ENCODE measurements at places on chromosomes 2 and 18.

- no peak for DNase-seq
These were observed 62.5 kb downstream of the RHOB start for GRCh38 chr2:20509301-20509769.

GRCh38 chr18:45777393-45777792 lies 48.1 kb upstream of the SIGLEC15 start:
- no peak for DNase-seq

GRCh38 chr2:211751848-211752247 lies 786.8 kb downstream of the ERBB4 start:
- no peak for DNase-seq

- DNase-seq: no peak
These were observed 5.4 kb upstream of the KCNG2 start for GRCh38 chr18:79792096-79792987.

- DNase-seq: no peak
These were observed 46.3 kb upstream of the VIT start for GRCh38 chr2:36650031-36650829.

DNA sequence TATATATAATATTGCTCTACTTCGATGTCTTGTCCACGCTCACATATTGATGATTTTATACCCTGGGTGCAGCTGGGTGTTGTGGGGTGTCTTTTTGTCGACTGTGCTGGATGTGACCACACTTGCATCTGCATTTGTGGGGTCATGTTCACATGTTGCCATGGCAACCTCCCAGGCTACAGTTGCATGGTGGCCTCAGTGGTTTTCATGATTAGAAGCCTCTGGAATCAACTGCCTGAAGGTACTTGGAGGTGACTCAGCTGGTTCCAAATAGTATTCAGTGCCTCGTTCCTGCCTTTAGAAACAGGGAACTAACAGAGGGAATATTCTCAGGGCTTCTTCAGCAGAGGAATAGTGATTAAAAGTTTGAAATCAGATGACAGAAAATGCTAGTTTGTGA lies 166.3 kb upstream of the NYAP2 start:
- DNase-seq: no peak

- DNase-seq: no peak
These were observed 88.7 kb upstream of the ATL2 start for GRCh38 chr2:38465789-38466127.

- DNase-seq: no peak
These were observed 45.0 kb downstream of the CYRIA start for GRCh38 chr2:16620590-16620989.

DNA sequence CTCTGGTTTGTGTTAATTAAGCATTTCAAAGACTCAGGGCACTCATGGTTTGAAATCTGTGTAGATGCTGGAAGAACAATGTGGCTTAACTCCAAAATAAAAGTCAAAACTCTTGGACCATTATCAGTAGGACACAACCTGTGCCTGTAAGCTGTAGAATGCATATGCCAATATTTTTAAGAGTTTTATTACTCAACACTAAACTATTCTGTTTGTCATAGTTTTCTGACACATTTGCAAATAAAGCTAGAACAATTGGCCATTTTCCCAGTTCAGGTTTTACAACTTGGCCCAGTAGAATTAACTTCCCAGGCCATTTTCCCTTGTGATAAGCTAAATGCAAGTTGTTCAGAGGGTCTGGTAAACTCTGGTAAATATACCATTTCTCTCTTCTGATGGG lies 713.1 kb downstream of the CBLN2 start:
- no peak for DNase-seq

DNA sequence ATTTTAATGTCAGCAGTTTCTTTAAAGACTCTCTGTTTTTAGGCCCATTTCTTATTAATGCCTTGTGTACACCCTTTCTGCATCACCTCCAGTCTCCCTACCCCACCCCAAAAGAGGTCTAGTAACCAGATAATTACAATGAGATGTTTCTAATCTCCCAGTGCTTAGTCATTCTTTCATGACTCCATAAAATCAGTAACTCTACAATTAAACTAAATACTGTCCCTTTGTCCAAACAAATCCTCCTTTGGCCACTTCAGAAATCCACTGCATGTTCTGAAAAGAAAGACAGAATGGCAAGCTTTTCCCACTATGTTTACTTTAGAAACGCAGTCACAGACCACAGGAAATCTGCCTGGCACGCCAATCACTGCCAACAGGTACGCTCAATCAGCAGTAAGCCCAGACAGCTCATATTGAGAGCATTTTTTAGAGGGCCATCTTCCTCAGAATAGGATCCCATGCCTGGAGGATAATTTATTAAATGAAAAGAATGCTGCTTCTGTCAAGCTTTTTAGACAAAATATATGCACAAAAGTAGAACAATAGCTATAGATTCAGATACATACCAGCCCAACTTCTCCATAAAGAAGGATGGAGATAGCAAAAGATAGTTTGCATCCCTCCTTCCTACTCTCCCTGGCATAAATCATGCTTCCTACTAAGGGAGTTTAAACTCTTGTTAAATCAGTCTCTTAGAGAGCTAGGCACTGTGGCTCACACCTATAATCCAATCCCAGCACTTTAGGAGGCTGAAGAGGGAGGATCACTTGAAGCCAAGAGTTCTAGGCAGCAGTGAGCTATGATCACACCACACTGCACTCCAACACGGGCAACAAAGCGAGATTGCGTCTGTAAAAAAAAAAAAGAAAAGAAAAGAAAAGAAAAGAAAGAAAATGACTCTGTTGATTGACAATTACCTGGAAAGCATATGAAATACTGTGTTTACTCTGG lies 14.6 kb downstream of the CLASP1 start:
- no peak for DNase-seq

- DNase-seq: no peak
These were observed 58.7 kb upstream of the RFX8 start for GRCh38 chr2:101533561-101534148.

- DNase-seq: no peak
These were observed 47.4 kb downstream of the SPATS2L start for GRCh38 chr2:200353874-200354273.

GRCh38 chr2:174771136-174771535 lies 6.9 kb upstream of the CHRNA1 start:
- no peak for DNase-seq

GRCh38 chr2:70698847-70699246 lies 69.2 kb downstream of the ADD2 start:
- no peak for DNase-seq

GRCh38 chr2:149320362-149320761 lies 10.0 kb upstream of the LYPD6 start:
- DNase-seq: no peak

GRCh38 chr18:58694720-58695468 lies 23.6 kb downstream of the MALT1 start:
- DNase-seq: no peak

- no peak for DNase-seq
These were observed 178.8 kb upstream of the ST6GAL2 start for GRCh38 chr2:107064750-107065149.

- no peak for DNase-seq
These were observed 68.8 kb downstream of the CAVIN2 start for GRCh38 chr2:191778041-191778440.

GRCh38 chr18:65298422-65298821 lies 452.4 kb upstream of the CDH7 start:
- no peak for DNase-seq

- no peak for DNase-seq
These were observed 10.6 kb downstream of the DNAJB2 start for GRCh38 chr2:219289537-219290361.

GRCh38 chr2:150282771-150283371 lies 204.6 kb downstream of the RND3 start:
- no peak for DNase-seq

DNA sequence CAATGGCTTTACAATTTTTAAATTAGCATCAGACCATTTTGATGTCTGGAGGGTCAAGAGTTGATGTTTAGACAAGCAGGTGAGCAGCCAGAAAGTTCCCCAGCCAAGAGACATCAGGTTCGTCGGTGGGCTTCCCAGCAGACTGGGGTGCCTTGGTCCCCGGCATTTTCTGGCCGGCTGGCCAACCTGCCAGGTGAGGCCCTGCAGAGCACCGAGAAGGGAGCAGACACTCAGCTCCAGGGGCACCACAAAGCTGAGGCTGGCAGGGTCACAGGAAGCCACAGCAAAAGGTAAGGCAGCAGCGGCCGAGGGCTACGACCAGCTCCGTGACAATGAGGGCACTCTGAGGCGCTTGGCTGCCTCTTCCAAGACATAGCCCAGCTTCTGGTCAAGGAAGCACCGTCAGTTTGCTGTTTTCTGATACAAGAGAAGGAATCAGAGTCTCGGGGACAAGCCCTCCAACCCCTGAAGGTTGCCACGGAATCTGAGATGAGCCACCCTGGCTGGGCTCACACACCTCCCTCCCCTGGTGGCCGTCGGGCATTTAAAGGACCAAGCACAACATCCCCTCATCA lies 229.0 kb downstream of the MGAT5 start:
- no peak for DNase-seq

DNA sequence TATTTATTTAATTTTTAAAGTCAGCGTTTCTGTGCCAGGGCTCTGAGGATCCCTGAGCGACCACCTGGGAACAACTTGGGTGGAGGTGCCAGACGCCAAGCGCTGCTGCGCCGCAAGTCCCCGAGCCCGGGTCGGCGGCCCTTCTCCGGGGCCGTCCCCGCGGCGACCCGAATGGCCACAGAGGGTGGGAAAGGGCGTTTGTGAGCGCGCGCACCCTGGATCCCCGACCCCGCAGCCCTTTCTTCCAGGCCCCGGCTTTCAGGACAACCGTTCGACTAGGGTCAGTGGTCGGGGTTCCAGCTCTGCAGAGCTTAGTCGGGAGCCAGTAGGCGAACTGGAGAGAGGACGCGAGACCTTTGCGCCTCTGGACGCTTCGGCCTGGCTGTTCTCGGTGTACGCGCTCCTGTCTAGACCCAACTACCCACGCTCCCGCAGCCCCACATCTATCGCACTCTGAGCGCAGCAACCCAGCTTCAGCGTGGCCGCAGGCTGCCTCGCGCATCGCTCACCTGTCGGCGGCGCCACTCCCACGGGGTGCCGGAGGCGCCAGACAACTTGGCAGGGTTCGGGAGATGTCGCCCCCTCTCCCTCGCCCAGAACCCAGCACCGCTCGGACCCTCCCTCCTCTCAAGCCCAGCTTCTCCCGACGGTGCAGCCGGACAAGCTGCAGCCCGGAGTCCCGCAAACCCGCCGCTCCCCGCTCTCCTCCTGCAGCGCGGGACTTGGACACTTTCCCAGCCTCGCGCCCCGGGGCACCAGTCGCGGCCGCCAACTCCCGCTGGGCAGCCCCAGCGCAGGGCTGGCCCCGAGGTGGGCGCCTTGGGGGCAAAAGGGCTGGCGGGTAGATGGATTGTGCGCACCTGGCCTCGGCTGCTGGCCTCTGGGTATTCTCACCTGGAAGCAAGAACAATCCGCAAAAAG lies 758 bp downstream of the LYPD1 start:
- DNase-seq: no peak

DNA sequence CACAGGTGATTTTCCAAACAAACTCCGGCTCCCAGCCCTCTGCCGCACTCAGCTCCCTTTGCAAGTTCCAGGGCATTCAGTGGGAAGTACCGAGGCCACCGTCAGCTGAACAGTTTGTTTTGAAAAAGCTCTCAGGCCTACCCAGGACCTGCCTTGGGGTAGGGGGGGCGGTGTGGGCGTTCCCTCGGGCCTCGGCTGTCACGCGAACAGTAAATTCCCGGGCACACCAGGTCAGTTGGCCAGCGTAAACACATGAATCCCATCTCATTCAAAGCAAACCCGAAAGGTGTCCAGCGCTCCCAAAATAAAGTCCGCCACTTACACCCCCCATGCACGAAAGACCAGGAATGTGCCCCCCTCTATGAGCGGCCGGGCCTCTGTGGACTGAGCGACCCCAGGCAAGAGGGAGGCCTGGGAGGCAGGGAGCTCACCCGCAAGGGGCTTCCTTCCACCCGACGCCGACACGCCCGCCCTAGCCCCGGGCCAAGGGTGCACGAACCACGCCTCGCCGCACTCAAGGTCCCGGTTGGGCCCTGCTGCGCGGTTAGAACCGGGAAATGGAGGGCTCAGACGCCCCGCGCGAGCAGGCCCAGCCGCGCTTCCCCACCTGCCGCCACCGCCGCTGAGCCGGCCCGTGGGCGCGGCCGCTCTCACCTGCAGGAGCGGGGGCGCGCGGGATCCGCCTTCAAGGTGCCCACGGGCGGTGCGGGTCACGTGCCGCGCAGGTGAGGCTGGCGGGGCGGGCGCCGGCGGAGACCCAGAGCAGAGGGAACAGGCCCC lies at the start of gene WDSUB1:
TSS of gene WDSUB1 (minus strand) at position 775 of the 780 bp plus-strand sequence. CDS start 3,634 bp downstream, outside the sequence.
- no peak for DNase-seq

GRCh38 chr2:108920-109809 lies 62.9 kb upstream of the FAM110C start:
- no peak for DNase-seq

DNA sequence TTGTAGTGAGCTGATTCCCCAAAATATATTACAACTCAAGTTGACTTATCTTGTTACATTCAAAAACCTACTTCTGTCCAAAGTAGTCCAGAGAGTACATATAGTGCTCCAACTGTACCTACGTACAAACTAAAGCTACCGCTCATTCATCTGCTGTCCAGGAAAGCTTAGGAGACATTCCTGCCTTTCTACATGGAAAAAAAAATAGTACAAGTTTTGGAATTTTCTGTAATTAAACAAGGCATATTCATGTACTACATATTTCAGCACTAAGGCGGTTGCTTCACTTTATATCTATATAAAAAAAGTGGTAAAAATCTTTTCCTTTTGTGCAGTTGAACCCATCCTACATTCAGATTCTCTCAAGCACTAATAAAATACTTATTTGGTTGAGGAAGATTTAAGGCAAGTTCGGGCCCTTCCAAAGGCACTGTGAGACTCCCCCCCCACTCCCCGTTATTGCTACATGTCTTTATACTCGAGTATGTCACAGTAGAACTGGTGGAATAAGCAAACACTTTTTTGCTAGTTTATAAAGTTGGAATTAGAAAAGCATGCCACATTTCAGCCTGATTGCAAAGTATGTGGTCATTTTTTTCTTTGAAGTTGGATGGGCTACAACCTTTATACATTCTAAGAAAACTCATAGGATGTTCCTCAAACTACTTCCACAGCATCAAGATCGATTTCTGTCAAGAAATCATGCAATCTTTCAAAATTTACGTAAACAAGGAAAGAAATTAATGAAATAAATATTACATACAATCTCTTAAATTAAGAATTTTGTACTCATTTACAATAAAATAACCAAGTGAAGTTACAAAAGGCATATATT lies 3.7 kb downstream of the ZFP36L2 start:
- DNase-seq: no peak

DNA sequence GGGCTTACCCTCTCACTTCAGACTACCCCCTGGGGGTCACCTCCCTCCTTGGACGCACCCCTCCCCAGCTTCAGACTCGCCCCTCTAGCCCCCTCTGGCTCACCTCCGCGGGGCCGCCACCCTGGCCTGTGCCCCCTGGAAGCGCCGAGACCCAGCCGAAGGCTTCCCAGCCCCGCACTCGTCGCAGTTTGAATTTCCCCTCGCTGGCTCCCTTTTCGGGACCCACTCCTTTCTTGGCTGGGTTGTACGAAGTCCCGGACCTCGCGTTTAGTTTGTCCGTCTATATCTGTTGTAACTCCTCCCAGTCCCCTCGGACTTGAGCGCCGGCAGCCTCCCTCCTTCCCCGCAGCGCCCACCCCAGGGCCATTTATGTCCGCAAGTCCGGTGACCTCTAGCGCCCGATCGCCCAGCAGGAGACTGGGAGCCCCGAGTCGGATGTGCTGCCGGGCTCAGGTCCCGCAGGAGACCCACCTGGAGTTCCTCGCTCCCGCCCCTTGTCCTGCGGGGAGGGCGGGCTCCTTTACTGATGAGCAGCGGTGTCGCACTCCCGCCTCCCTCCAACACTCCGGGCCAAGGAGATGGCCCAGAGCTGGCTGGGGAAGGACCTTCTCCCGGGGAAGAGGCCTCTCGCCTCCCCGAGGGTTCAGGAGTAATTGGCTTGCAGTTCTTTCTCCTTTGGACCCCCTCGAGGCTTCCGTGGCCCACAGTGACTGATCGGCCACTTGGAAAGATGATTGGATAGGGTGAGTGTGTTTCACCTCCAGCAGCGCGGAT lies 692 bp upstream of the RAX start:
- no peak for DNase-seq

Measured in effector CD8-positive, alpha-beta T cell (primary cell).